Stimulated activated CD8-positive, alpha-beta memory T cell treated with anti-CD3 and anti-CD28 coated beads, Interleukin-2, amount 100 ng/mL, for 1 hour (primary cell): ENCODE measurements at places on chromosomes 13 and 19.

DNA sequence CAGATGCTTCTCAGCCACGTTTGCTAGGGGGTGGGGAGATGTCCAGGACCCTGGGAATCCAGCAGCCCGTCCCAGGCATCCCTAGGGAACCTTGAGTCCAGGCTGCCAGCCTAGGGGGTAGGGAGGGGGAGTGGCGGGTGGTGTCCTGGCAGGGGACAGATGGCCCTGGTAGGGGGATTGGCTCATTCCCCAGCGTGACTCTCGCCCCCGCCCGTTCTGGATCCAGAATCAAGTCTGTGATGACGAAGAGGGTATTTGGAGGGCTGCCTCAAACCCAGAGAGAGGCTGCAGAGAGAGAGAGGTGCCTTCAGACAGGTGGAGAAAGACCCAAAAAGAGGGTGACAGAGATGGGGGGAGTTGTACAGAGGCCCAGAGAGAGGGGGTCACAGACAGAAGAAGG, 4.1 kb downstream of the SLC17A7 start:
- DNase-seq: no peak

GRCh38 chr13:41310963-41311405, at the start of gene NAA16:
Gene NAA16 (plus strand): TSS chr13:41311267. CDS start chr13:41311529, 262 bp downstream.
- peak; percentile 90 for DNase-seq

GRCh38 chr13:111534751-111535522, 214.5 kb downstream of the TEX29 start:
- no peak for DNase-seq

- DNase-seq: no peak
Observed at GRCh38 chr19:21101521-21102242, 19.7 kb downstream of the ZNF714 start.

GRCh38 chr13:47858042-47859025, 142.7 kb downstream of the SUCLA2 start:
- no peak for DNase-seq

DNA sequence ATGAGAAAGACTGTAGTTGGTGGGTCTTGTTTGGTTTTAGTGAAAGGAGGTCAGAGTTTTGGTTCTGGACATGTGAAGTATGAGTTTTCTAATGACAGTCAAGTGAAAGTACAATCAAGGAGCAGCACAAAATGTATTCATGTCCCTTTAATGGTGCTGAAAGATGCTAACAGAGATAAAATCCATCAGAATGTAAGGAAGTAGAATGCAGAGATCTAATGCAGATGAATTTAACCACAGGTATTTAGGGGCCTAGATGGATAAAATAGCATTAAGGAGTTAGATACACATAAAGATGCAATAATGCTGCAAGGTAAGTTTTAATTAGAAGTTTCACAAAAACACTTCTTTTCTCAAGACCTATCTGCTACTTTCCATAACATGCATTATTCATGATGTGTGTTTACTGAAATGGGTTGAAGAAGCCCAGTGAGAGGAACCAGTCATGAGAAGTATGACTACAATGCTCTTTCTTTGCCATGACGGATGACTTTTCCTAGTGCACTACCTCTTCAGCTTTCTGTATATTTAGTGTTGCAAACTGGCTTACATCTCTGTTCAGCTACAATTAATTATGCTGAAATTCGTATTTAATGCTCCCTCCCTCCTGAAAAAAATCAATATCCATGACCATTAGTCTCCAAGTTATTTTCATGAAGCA, 222.9 kb upstream of the HTR2A start:
- DNase-seq: no peak

- DNase-seq: no peak
Observed at GRCh38 chr19:35879068-35879467, 10.7 kb downstream of the APLP1 start.

DNA sequence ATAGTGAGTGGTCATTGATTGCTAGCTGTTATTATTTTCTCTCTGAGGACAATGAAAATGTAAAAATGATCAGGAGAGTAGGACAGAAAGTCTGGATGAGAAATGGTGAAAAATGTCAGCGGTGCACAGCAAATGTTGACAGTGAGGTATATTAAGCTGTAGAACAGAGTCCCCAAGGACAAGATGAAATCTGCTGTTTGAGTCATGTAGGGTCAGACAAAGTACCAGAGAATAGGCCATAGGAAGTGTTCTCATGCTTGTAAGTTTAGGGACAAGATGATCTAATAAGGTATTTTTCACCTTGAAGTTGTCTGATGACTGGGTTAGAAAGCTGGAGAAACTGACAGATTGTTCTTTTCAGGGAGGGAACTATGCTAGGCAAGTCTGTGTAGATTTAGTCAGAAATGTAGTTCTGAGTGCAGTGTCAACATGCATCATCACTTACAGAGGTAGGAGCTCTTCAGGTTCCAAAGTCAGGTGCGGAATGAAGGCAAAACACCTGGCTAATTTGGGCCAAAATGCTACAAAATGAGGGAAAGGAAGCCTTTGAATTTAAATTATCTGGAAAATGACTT, 369.3 kb downstream of the DLEU7 start:
- no peak for DNase-seq

DNA sequence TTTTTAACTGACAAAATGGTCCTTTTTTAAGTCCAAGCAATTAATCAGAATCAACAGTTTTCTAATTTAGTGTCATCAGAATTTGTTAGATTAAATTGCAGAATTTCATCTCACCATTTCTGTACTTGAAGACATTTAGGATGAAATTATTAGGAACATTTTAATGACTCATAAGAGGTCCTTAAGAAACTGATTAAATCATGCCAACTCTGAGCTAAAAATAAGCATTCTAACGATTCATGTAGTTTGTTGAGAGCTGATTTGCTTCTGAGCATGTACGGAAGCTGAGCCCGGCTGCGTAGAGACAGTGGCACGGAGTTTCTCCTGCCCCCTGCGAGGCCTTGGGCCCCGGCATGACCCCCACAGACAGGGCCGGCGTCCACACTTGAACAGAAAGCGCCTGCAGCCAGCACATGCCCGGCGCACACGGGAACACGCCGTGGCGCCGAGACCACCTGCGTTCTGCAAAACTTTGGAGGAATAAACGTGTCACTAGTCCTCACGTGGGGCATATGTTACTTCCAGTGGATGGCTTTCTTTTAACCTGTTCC, 89.7 kb upstream of the MCF2L start:
- no peak for DNase-seq

- DNase-seq: no peak
Observed at GRCh38 chr13:106528718-106529414, 6.6 kb downstream of the EFNB2 start.

GRCh38 chr13:23980160-23980551, 82.9 kb upstream of the C1QTNF9B start:
- DNase-seq: peak; percentile 84

DNA sequence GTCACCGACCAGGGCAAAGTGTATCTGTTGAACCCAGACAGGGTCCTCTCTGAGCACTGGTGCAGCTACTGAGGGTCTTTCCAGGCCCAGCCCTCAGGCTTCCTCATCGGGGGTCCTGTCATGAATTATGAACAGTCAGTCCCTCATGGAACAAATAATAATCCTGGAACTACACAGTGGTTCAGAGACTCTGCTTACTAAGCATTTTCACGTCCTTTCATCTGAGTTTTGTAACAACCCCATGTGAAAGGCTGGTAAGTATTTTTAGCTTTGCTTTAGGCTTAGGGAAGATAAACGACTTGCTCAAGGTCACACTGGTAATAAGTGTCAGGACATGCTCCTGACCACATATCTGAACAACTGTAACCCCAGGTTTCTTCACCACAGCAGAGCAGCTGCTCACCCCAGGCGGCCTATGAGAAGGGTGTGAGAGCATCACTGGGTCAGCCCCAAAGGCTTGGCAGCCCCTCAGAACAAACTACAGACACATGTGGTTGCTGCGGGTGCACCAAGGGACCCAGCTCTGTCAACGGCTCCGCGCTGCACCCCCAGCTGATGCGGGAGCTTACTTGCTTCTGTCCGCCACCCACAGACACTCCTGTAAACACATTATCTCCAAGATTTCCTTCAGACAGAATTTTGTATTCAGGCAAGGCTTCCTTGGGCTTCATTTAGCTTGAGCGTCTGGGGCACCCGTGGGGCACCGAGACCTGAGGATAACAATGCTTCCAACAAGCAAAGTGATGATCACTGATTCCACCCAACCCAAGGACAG, 19.4 kb upstream of the GSX1 start:
- DNase-seq: no peak

DNA sequence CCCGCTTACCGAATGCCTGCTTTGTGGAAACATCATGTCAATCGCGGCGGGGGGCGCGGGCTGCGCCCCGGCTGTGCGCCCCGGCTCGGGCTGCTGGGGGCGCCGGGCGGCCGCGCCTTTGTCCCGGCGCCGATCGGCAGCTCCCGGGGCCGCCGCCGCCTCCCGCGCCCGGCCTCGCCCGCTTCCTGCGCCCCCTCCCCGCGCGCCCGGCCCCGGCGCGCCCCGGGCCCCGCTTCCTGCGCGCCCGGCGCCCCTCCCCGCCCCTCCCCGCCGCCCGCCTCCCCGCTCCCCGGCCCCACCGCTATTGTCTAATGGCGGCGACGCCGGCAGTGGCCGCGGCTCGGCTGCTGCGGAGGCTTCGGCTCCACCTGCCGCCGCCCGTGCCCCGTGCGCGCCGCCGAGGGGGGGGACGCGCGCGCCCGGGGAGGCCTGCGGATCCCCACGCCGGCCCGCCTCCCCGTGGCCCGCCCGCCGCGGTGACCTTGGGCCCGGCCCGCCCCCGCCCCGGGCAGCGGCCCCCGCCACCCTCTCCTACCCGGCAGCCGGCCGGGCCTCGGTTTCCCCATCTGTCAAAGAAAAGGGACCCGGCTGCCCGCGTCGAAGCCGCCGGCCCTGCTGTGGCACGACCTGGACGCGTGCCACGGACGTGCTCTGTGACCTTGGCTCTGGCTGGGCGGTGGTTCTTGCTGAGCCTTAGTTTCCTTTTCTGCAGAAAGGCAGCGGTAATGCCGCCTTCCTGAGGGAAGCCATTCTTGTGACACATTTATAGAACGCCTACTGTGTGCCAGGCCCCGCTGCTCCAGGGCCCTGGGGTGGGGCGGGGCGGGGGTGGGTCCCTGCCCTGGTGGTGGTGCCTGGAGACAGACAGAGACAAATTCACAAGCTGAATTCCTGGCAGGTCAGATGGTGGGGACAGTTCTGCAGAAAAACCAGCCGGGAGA, at the start of gene TLE5:
TLE5 (minus strand) TSS at position 331 of the 941 bp plus-strand sequence; CDS start at position 36, 295 bp downstream.
- peak; percentile 47 for DNase-seq

- DNase-seq: no peak
Observed at GRCh38 chr19:29576046-29576606, 30.0 kb upstream of the POP4 start.

GRCh38 chr13:94433055-94433961, 46.2 kb downstream of the DCT start:
- no peak for DNase-seq

DNA sequence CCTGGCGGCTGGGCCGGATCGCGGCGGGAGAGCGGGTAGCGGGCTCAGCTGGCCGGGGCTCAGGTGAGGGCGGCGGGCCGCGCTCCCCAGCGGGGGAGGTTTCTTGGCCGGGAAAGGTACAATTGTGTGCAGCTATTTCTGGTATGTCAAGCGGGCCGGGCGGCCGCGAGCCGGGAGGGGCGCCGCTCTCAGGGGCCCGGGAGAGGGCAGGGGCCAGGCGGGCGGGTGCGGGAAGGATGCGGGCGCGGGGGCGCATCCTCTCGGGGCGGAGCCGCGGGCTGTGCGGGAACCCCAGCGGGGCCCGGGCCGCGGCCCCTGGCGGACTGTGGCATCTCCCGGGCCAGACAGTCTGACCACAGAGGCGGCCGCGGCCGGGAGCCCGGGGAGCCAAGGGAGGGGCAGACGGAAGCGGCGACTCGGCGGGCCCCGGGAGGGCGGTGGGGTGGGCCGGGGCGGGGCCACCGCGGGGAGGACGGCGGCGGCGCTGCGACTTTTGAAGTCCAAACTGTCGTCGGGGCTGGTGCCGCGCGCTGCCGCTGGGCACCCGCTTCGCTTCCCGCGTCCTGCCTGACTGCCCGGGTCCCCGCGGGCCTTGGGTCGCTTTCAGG, at the start of gene LMO7:
LMO7 (plus strand) TSS at position 503 of the 608 bp plus-strand sequence. CDS start 328 bp downstream, outside the sequence.
- peak; percentile 30 for DNase-seq

DNA sequence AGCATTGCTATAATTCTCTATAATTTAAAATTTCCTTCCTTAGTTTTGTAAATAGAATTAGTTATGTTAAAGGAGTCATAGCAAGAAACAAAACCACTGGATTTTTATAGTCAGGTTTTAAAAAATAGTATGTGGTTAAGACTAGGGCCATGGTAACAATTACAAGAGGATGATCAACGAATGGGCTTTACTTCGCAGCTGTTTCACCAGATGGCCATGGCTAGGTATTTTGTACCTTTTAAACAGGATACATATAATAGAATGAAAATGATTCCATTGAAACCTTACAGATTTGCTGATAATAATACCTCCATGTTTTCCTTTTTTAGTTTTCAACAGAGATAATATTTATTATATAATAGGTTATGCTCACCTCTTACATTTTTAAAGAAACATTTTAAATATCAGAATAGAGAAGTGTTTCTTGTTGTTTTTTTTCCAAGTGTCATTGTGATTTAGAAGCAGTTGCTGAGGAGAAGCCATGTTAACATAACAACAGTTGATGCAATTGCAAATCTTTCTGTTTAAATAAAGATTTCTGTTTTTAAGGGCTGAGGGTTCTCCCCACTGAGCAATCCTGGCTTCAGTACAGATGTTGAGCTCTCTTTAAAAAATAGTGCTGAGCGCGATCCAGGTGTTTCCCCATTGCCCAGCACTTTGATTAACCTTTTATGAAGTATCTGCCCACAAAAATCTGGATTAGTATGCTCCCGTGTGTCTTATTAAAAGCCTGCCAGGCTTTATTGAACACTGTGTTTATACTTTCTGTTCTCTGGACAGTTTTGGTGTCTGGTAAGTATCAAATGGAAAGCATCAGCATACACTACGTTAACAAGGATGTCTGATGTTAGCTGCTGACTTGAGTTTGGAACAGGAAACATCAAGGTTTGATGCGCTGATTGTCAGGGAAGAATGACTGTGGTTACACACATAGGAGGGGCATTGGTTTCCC, 205.3 kb downstream of the HS6ST3 start:
- DNase-seq: no peak

- no peak for DNase-seq
Observed at GRCh38 chr13:27171244-27171826, at the start of gene USP12. Gene USP12 (minus strand): TSS chr13:27171811. CDS start chr13:27171639, 172 bp downstream.

DNA sequence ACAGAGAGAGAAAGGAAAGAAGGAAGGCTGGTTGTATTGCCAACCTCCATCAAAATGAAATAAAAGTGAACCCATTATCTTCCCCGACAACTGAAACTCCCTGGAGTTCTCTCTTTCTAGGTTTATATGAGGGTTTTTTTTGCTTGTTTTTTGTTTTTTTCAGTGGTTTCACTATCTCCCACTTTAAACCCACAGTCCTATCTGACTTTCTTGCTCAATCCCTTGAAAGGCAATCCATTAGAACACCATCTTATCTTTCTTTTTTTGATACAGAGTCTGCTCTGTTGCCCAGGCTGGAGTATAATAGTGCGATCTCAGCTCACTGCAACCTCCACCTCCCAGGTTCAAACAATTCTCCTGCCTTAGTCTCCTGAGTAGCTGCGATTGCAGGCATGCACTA, 158.0 kb upstream of the MIR17HG start:
- no peak for DNase-seq

GRCh38 chr13:110005563-110005962, 219.2 kb upstream of the IRS2 start:
- DNase-seq: no peak

GRCh38 chr19:51020988-51021651, 1.6 kb upstream of the KLK10 start:
- DNase-seq: no peak
